ENCODE measurements at places on chromosomes 13 and 19. TPM values are rescaled to one million over a fixed set of nuclear protein-coding genes. Genes with fewer than 3 reads are reported as not detected.

DNA sequence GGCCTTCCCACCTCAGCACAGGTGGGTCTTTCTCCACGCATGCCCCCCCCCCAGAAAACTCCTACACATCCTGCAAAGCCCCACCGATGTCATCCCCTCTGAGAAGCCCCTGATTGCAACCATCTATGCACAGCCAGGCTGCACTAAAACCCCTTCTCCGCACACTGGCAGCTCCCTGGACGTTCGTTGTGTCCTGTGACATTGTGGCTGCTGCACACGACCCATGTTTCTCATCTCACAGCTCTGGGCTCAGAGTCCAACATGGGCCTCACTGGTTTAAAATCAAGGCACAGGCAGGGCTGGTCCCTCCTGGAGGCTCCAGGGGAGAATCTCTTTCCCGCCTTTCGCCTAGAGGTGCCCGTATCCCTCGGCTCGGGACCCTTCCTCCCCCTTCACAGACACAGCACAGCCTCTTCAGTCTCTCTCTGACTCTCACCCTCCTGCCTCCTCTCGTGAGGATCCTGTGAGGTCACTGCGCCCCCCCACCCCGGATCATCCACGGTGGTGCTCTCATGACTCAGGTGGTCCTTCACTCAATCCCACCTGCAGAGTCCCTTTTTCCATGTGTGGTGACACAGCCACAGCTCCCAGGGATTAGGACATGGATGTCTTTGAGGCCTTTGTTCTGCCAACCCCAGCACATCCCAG is 71.2 kb downstream of the GADD45B start:
- H3K27me3 ChIP-seq, result no peaks in the 10 kb centered on the region
- H3K4me1 ChIP-seq, result peaks cover 31% of the 10 kb centered on the region
- H3K36me3 ChIP-seq, result peaks cover 3% of the 10 kb centered on the region
- H3K4me3 ChIP-seq, result no peak overlapping the region
- DNase-seq, result no peak

DNA sequence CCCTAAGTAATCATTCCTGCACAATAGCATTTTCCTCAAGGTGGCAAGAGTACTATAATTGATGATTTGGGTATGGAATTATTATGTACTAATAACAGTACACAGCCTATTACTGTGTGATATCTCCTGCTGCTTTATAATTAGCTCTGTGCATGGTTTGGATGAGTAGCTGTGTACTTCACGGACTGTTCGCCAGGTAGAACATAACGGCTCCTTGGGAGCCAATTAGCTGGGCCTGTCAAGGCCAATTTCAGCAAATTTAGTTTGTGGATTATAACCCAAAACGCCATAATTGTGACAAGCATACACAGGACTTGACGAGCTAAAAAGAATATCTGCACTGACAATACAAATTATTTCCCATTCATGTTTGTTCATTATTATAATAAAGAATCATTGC is 1584.2 kb downstream of the SLITRK1 start:
- no peaks in the 10 kb centered on the region for H3K27me3 ChIP-seq
- no peak overlapping the region for H3K4me3 ChIP-seq
- H3K36me3 ChIP-seq, result no peaks in the 10 kb centered on the region
- H3K4me1 ChIP-seq, result no peaks in the 10 kb centered on the region
- DNase-seq, result no peak
- no peak overlapping the region for H3K27ac ChIP-seq

- DNase-seq, result peak; percentile 88
- H3K36me3 ChIP-seq, result no peaks in the 10 kb centered on the region
- H3K4me1 ChIP-seq, result peaks cover 41% of the 10 kb centered on the region
Observed at GRCh38 chr19:12783291-12783848, 7.9 kb upstream of the JUNB start.

GRCh38 chr13:78185700-78186099 is 267.1 kb upstream of the EDNRB start:
- no peak for DNase-seq
- no peaks in the 10 kb centered on the region for H3K4me1 ChIP-seq
- H3K4me3 ChIP-seq, result no peak overlapping the region
- H3K36me3 ChIP-seq, result no peaks in the 10 kb centered on the region
- no peaks in the 10 kb centered on the region for H3K27me3 ChIP-seq

GRCh38 chr19:3251229-3251628 is 26.8 kb downstream of the CELF5 start:
- H3K4me3 ChIP-seq, result no peak overlapping the region
- no peak overlapping the region for H3K27ac ChIP-seq
- no peaks in the 10 kb centered on the region for H3K36me3 ChIP-seq
- no peaks in the 10 kb centered on the region for H3K4me1 ChIP-seq

DNA sequence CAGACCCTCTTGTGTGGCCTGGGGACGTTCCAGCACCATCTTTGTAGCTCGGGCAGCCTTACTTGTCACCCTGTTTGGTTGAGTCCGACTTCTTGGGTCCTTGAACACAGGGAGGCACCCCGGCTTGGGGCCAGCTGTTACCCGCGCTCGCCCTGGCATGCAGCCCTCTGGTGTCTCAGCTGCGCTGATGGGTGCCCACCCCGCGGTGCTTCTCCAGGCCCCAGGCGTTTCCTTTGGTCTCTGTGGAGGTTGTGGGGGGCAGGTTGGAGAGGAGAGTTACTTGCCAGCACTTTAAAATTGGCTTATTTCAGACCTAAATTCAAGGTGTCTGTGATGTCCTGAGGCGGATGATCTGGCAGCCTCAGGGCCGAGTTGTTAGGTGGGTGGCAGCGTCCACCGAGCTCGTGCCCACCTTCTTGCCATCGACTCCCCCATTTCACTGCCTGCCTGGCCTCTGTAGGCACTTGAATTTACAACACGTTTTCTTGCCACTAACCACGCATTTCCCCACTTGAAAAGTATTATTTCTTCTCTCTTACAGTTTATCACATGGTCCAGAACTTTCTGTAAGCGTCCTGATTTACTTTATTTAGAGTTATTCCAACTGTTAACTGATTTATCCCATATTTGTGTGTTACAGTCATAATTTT is 16.9 kb downstream of the UBAC2 start:
- H3K4me1 ChIP-seq, result peaks cover 81% of the 10 kb centered on the region
- peak; percentile 64 for DNase-seq

DNA sequence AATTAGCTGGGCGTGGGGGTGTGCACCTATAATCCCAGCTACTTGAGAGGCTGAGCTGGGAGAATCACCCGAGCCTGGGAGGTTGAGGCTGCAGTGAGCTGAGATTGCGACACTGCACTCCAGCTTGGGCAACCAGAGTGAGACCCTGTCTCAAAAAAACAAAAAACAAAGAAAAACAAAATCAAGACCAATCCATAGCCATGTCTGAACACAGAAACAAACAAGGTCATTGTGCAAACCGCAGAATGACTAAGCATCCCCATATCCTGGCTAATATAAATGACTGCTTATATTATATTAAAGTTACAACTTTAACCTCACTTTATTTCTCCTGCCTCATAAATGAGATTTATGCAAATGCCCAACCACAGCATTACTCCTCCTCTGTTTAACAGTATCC is 2.3 kb upstream of the LYPD3 start:
- no peak overlapping the region for H3K4me3 ChIP-seq
- no peak for DNase-seq
- H3K27ac ChIP-seq, result no peak overlapping the region
- H3K27me3 ChIP-seq, result no peaks in the 10 kb centered on the region
- peaks cover 26% of the 10 kb centered on the region for H3K4me1 ChIP-seq

DNA sequence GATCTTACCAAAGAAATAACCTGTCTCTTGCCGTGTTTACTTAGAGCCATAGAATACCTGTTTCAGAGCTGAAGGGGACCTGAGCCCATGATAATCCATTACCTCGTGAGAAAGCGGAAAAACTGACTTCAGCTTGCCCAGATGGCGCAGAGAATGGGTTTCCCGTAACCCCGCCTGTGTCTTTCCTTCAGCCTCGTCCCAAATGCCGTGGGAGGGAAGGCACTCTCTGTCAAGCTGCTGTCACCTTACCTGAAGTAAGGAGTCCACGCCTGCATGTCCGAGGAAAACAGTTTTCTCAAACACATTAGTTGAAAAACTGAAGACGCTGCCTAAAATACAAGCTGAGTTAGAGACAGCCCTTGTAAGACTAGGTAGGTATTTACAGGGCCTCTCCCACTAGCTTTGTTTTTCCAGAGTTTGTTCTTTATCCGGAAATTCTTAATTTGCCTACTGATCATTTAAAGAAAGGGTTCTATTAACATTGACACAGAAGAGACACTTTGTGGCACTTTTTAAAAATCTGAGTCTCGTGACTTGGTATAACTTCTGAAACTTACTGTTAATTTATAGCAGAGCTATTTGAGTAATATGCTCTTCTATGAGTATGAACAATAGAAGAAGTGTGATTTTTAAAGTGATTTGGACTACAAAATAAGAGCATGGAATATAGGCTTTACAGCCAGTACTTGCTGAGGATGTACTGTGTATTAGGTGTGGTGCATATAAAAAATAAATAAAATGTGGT is 1.3 kb upstream of the INTS6 start:
- H3K4me1 ChIP-seq, result peaks cover 29% of the 10 kb centered on the region
- H3K4me3 ChIP-seq, result peak overlapping the region; percentile 90
- peaks cover 41% of the 10 kb centered on the region for H3K36me3 ChIP-seq
- H3K27ac ChIP-seq, result peak overlapping the region; percentile 97

The PRTN3 gene
- total RNA-seq, result not detected

The TTYH1 gene
- 0.93 TPM for total RNA-seq

The LYPD5 gene
- 0.58 TPM for total RNA-seq

The DOCK6 gene
- total RNA-seq, result 0.58 TPM

The SLC15A1 gene
- not detected for total RNA-seq

All from activated CD8-positive, alpha-beta memory T cell treated with anti-CD3 and anti-CD28 coated beads, Interleukin-2, amount 10 ng/mL, durations not matched to agents 7 days and 5 days (primary cell).